Eye (tissue), 1 donor: ENCODE measurements at places on chromosomes 5 and 9.

- DNase-seq = no peak
Measured at GRCh38 chr5:10602031-10602806, 38.3 kb downstream of the ANKRD33B start.

GRCh38 chr5:133423618-133424282 lies 188.6 kb downstream of the FSTL4 start:
- peak; percentile 90 for DNase-seq

DNA sequence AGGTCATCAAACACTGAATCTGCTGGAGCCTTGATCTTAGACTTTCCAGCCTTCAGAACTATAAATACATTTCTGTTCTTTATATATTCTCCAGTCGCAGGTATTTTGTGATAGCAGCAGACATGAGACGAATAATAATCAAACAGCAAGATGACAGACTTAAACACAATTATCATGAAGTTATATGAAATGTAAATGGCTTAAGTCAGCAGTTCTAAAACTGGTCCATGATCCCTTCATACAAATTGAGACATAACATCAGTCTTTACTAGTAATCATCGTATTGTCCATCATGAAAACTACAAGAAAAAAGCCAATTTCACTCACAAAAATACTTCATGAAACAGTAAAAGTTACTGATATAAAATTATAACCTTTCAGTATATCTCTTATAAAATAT lies 101.8 kb downstream of the ZDHHC21 start:
- DNase-seq = no peak

DNA sequence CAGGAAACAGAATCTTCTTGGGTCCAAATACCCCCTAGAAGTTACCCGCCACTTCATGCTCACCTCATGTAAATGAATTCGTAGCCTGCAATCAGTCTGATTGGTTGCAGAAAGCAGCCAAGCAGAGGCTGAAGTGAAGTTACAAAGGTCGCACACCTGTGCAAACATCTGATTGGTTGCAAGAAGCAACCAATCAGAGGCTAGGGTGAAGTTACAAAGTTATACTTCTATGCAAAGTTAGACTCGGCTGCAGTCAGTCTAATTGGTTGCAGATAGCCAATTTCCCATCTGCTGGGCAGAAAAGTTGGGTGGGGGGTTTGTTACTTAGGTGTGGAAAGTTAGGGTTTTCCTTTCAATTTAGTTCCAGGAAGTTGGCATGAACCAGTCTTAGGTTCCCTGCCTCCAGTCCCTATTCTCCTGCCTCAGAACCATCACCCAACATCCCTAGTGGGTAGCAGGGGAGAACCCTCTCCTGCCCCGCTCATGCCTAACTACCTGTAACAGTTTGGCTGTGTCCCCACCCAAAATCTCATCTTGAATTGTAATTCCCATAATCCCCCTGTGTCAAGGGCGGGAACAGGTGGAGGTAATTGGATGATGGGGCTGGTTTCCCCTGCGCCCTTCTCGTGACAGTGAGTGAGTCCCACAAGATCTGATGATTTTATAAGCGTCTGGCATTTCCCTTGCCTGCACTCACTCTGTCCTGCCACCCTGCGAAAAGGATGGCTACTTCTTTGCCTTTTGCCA lies 1.2 kb upstream of the RUSC2 start:
- no peak for DNase-seq

DNA sequence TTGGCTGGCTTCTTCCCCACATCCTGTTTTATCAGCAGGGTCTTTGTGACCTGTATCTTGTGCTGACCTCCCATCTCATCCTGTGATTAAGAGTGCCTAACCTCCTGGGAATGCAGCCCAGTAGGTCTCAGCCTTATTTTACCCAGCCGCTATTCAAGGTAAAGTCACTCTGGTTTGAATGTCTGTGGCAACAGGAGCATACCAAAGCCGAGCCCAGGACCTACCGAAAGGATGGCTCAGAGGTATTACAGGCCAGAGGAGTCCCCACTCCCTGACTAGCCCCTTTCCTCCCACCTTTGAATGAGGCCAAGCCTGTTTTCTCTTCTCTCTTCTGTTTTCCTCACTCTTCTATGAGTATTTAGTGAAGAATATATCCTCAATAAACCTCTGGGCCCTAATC lies 271.3 kb downstream of the OSTF1 start:
- no peak for DNase-seq

GRCh38 chr5:99169309-99169708 lies 240.5 kb upstream of the CHD1 start:
- peak; percentile 37 for DNase-seq

DNA sequence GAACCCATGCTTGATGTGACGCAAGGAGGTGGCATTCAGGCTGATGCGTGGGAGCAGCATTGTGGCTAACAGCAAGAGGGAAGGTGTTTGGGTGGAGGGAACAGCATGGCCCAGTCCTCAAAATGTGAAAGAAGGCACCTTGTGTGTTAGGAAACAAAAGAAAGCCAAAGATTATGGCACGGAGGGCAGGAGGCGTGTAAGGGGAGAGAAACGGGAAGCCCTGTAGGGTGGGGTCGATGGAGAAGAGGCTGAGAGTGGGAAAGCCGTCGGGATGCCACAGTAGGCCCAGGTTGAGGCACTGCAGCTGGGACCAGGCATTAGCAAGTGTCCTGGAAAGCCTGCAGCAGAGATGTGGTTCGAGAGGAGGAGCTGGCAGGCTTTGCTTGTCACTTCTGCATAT lies 241.1 kb downstream of the GADD45G start:
- no peak for DNase-seq

DNA sequence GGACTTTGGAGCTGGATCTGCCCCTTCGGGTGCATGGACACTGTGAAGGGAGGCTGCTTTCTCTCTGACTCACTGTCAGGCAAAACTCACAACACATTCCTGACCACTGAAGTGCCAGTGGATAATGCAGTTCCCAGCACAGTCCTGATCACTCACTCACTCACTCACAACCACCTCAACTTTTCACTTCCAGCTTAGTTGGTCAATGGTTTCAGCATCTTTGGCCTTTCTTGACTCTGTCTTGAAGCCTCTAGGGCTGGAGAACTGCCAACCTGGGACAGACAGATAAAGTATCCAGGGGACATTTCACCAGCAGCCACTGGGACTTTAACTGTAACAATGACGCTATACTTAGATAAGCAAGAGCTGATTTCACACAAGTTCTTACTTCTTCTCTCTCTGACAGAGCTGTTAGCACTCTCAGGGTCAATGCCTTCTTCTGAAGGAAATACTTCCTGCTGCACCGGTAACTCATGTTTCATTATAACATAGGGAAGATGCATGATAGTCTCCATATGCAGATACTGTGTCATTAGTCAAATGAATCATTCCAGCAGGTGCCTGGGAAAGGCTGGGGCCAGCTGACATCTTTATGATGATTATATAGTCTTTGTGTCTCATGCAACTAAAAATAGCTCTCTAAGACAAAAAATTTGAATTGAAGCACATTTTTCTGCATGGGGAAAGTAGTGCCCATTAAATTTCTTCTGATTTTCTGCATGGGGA lies 499.0 kb downstream of the SEMA5A start:
- no peak for DNase-seq

GRCh38 chr5:36874465-36874864 lies 2.1 kb upstream of the NIPBL start:
- DNase-seq = peak; percentile 53

DNA sequence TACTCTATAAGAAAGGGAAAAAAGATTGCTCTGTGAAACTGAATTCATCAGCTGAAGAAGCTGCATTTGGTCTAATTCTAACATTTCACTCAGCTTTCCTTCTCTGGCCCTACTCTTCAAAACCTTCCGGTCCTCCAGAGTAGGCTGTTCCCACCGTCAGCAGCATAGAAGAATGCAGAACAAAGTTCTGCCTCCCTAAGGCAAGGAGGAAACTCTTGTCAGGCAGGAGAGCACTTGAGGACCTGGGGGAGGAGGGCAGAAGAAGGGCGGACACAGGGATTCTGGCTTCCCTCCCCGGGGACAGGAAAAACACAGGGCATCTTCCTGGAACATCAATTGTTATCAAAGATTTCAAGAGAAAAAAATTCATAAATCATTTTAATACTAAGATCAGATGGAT lies 69.2 kb upstream of the SHB start:
- DNase-seq = no peak

- DNase-seq = peak; percentile 54
Measured at GRCh38 chr9:88998911-88999310, 7.6 kb downstream of the S1PR3 start.

DNA sequence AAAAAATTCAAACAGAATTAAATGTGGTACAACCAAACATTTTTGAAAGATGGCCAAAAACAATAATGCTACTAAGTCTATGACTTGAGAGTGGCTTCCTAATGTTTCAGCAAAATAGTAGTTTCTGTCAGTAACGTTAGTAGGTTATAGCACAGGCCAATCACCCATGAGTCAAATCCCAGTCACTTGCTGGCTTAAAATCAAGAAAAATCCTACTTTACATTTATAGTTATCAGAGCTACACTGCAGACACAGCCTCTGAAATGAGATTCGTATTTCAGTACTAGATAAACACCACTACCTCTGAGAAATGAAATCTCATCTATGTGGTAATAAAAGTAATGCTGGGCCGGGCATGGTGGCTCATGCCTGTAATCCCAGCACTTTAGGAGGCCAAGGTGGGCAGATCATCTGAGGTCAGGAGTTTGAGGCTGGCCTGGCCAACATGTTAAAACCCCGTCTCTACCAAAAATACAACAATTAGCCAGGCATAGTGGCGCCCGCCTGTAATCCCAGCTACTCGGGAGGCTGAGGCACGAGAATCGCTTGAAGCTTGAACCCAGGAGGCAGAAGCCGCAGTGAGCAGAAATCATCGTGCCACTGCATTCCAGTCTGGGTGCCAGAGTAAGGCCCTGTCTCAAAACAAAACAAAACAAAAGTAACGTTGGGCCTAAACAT lies 6.1 kb downstream of the ZDHHC21 start:
- DNase-seq = no peak

DNA sequence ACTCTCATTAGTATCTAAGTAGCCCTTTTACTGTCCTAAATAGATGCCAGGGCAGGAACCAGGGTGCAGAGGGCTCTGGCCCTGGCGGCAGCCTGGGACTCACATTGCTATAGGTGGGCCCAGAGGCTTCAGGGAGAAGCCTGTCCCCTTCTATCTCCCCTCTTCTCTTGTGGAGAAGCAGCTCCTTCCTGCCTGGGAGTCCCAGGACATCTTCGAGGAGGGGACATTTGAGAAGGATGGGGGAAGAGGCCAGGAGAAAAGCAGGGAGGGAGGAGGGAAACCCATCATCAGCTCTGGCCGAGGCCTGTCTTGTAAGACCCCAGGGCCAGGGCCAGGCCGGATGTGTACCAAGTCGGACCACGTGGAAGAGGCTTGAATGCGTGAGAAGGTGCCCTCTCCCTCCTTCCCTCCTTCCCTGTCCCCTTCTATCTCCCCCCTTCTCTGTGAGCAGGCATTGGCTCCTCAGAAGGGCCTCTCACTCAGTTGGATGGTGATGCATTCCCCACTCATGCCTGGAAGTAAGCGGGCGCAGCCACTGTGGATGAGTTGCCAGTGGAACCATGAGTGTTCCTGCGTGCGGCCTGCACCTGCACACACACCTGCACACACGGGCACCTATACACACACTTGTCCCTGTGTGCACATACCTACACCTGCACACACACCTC lies 20.7 kb upstream of the LPCAT1 start:
- DNase-seq = peak; percentile 24

- DNase-seq = no peak
Measured at GRCh38 chr5:75869891-75870290, 152.7 kb upstream of the POC5 start.

DNA sequence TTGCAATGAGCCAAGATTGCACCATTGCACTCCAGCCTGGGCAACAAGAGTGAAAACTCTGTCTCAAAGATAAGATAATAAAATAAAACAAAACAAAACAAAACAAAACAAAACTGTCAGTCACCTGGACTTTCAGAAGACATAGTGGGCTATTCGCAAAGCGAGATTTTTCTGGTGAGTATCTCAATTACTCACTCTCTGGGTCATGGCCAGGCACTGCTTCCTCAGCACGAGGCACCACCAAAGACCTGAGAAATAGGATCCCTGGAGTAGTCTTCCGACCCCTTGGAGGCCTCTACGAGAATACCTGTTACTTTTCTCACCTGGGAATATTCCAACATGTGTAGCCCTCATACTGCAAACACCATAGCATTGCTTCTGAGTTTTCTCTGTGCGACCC lies 201.7 kb upstream of the ZNF618 start:
- no peak for DNase-seq

DNA sequence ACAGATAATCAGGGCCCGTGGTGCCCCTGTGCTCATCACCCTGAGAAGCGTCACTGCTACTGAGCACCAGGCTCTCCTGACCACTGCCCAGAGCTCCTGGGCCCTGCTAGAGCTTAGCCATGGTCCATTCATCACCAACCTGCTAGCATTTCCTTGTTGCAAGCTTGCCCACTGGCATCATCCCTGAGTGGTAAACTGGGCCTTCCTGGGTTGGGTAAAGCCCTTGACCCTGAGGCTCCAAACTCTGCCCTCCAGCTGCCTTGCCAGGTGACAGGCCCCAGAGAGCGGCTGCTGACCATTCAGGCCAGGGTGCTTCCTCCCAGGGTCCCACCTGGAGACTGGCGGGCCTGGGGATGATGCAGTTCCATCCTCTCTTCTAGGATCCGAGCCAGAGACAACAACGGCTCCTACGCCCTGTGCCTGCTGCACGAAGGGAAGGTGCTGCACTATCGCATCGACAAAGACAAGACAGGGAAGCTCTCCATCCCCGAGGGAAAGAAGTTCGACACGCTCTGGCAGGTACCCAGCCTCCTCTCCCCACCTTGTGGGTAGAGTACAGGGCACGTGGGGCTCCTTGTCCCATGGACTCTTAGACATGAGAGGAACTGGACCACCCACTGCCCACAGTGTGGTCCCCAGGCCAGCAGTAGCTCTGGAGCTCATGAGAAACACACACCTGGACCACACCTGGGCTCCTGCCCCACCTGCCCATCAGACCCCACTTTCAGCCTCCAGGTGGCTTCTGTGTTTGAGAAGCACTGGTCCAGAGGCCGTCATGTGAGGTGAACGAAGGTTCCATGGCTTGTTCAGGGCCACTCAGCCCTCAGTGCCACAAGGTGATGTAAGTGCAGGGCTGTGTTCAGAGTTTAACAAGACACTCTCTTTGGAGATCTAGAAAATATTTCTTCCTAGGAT lies 60.5 kb downstream of the SYK start:
- no peak for DNase-seq

DNA sequence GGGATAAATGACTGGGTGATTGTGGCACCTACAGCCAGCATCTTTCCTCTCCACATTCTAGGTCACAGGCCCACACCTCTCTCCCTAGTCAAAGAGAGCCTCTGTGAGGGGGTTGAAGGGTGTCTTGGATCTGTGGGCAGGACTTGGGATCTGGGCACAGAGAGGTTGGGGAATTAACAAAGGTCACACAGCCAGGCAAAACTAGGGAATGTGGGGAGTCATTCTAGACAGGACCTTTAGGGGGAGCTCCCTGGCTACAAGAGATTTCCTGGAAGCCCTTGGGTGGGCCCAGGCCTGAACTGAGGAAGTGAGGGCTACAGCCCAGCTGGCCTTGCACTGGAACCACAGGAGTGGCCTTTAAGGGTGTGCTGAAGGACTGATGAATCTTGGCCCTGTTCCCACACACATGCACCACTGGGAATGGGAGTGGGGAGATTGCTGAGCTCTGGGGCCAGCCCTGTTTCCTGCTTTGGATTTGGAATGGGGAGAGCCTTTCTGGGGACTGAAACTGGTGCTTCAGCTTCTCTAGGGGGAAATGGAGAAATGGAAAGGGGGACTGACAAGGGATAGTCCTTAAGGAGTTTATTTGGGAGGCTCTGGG lies 12.4 kb upstream of the CXXC5 start:
- DNase-seq = peak; percentile 80

- no peak for DNase-seq
Measured at GRCh38 chr5:9667906-9668305, 37.8 kb upstream of the TAS2R1 start.

GRCh38 chr5:131756942-131757341 lies 39.9 kb downstream of the FNIP1 start:
- no peak for DNase-seq
